ENCODE measurements at places on chromosomes 4 and X.

GRCh38 chrX:123818243-123818642, 41.6 kb upstream of the XIAP start:
- no peak for DNase-seq

DNA sequence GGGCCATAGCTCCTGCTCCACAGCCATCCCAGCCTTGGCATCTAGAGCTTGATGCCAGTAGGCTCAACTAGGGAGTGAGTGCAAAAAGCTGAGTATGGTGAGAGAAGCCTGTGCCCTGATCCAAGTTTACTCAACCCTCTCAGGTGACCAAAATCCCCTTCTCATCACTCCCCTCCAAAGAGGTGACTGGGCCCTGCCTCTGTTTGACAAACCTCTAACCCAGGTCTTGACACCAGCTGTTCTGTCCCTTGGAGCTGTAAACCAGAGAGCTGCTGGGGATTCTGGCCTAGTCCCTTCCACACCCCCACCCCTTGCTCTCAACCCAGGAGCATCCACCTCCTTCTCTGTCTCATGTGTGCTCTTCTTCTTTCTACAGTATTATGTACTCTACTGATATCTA, 73.5 kb downstream of the MSN start:
- DNase-seq: no peak

GRCh38 chr4:67556436-67556835, 2.1 kb upstream of the STAP1 start:
- no peak for DNase-seq

DNA sequence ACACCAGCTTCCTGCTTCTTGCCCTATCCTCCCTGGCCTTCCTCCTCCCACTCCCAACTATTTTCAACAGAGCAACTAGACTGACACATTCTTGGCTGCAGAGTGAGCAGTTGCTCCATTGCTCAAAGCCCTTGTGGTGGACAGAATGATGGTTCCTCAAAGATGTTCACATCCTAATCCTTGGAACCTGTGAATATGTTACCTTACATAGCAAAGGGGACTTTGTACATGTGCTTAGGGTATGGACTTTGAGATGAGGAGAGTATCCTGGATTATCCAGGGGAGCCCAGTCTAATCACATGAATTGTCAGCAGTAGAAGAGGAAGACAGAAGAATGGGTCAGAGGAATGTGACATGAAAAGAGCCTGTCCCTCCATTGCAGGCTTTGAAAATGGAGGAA, 24.9 kb upstream of the HOPX start:
- no peak for DNase-seq

- DNase-seq: no peak
These were observed 37.4 kb downstream of the PPA2 start for GRCh38 chr4:105436414-105436813.

GRCh38 chrX:129690435-129690834, 35.7 kb upstream of the APLN start:
- peak; percentile 16 for DNase-seq

GRCh38 chr4:67204441-67204840, 340.9 kb downstream of the CENPC start:
- no peak for DNase-seq

DNA sequence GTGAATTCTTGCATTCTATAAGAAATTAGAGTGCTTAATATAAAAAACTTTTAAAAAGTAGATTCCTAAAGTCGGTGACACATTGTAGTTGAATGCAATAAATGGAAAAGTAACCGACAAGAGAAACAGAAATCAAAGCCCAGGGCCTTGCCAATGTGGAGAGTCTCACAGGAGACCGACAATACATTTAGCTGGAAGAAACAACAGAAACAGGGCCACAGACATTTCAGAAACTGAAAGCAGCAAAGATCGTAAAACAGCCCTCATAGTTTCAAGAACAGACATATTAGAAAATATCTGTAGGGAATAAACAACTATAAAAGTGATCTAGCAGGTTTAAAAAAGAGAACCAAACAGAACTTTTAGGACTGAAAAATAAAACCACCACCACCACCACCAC, 49.5 kb downstream of the STAP1 start:
- peak; percentile 5 for DNase-seq

DNA sequence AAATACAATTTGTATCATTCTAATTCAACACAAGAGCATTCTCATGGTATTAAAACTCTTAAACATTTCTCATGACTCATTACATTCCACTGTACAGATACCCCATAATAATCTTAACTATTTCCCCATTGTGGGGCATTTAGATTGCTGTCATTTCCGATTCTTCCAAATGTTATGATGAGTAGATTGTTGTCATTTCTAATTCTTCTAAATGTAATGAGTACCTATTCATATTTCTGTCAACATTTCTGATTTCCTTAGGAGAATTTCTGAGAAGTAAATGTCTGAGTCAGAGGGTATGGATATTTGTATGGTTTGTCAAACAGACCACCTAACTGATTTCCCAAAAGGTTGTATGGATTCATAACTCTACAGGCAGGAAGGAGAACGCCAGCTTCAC, 8.3 kb downstream of the S100G start:
- no peak for DNase-seq

DNA sequence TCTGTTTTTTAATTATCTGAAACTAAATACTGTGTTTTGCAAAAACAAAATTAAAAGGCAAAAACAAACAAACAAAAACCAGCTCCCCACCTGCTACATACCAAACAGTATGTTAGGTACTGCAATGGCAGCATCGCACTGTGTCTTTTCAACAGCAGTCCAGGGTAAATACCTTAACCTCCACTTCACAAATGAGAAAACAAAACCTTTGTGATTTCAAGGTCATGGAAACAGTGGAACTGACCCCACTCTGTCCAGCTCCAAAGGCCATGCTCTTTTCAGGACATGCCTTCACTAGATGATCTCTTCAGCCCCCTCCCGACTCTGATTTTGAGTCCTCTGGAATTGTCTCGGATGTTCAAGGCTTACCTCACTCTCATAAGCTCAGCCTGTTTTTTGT, 183.4 kb downstream of the CBR4 start:
- DNase-seq: no peak

GRCh38 chr4:108051343-108051742, 61.7 kb downstream of the HADH start:
- DNase-seq: no peak

DNA sequence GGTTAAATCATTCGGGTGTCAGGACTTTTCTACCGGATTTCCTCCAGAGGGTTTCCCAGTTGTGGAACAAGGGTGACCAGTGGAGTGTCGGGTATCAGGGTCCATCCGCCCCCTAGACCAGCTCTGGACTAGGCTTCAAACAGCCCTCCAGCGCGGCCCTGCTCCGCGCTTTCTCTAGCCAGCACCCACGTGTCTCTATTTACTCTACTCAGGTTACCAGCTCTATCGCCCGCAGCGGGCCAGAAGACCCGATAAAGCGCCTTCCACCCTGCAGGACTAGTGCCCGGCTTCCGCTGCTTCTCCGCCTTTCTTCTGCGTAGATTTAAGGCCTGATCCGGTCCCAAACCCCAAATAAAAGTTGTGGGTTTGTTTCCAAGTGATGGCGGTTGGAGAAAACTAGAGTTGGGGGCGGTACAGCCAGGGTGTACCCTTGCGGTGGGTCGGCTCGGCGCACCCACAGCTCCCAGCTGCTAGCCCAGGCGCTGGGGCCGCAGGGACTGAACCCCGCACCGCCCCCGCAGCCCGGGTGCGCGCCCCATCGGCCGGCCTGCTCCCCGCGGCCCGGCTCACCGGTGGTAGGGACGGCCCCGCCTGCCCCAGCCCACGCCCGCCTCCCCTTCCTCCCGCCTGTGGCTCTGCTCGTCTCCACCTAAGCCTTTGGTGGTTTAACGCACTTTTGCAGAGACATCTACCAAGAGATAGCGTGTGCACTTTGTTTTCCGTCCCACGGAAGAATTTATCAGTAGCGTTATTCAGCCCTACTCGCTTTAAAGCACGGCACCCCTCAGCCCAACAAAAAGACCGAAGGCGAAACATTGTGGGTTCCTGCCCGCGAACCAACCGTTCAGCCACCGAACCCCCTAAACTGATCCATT, 2.1 kb downstream of the LEF1 start:
- no peak for DNase-seq

- DNase-seq: no peak
These were observed 11.8 kb upstream of the SPON2 start for GRCh38 chr4:1183985-1184773.

GRCh38 chr4:102454268-102454667, 46.9 kb upstream of the NFKB1 start:
- no peak for DNase-seq

Measured in forelimb muscle (tissue), 1 donor.